ENCODE measurements at places on chromosomes 5 and 9.
A peak's percentile ranks its signal among the peaks of the same experiment; 100 is the strongest.

GRCh38 chr9:32294106-32294505 is 90.3 kb upstream of the ACO1 start:
- peak; percentile 25 for DNase-seq

DNA sequence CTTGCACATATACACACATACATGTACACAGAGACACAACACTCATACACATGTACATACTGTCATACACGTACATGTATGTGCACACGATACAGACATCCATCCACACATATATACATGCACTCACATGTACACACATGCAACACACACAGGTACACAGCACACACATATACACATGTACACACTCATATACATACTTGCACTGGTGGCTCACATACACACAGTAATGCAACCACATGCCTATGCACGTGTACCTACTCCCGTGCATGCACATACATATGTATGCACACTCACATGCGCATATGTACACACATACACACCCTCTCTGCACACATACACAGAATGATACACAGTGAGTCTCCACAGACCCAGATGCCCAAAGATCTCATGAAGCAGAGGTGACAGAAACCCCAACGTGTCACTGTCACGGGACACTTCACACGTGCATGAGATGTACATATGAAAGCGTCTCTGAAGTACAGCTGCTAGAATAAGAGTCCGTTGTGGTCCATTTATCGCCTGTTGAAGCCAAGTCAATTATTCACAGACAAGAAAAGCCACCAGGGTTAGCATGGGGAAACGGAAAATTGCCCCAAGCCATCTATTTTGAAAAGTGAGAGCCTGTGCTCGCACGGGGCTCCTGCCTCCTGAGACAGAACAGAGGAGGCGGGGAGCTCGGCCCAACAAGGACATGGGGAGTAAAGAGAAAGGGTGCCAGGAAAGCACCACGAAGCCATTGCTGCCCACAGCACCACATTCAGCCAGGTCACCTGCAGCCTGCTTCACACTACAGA is 24.9 kb downstream of the LPCAT1 start:
- no peak for DNase-seq

GRCh38 chr5:154467655-154468354 is 10.2 kb downstream of the HAND1 start:
- peak; percentile 57 for DNase-seq

GRCh38 chr5:14416621-14417275 is 164.8 kb upstream of the OTULINL start:
- DNase-seq = no peak

- DNase-seq = no peak
Observed at GRCh38 chr5:161064297-161064696, 212.3 kb upstream of the ATP10B start.

DNA sequence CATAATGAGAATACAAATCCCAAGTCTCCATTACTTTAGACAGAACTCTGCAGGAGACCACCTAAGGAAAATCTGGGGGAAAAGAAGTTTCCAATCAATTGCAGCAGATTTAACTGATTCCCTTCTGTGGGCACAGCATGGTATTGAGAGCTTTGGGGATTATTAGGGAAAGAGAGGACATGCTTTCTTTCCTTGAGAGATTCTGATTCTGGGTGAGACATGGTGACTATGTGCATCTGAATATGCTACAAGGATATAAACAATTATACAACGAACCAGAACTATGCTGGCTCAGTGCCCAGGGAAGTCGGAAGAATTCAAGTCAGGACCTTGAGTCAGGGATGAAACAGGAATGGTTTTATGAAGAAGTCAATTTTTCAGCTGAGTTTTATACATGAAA is 183.7 kb downstream of the PDE4D start:
- DNase-seq = peak; percentile 77

GRCh38 chr5:181131514-181131913 is 545 bp upstream of the OR2V1 start:
- no peak for DNase-seq

DNA sequence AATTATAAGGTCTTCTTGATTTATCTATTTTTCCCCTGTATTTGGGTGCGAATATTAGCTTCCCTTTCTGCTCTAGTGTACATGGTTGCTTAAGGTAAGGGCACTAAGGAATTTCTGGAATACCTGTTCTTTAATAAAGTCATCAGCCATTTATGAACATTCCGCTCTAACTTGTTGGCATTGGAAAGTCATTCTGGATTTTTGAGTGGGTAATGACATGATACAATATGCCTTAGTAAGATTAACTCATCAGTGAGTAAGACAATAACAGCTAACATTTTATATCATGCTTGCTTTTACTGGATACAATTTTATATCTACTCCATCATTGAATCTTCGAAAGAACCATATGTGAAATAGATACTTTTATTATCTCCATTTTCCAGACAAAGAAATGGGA is 196.1 kb downstream of the ARRDC3 start:
- no peak for DNase-seq

DNA sequence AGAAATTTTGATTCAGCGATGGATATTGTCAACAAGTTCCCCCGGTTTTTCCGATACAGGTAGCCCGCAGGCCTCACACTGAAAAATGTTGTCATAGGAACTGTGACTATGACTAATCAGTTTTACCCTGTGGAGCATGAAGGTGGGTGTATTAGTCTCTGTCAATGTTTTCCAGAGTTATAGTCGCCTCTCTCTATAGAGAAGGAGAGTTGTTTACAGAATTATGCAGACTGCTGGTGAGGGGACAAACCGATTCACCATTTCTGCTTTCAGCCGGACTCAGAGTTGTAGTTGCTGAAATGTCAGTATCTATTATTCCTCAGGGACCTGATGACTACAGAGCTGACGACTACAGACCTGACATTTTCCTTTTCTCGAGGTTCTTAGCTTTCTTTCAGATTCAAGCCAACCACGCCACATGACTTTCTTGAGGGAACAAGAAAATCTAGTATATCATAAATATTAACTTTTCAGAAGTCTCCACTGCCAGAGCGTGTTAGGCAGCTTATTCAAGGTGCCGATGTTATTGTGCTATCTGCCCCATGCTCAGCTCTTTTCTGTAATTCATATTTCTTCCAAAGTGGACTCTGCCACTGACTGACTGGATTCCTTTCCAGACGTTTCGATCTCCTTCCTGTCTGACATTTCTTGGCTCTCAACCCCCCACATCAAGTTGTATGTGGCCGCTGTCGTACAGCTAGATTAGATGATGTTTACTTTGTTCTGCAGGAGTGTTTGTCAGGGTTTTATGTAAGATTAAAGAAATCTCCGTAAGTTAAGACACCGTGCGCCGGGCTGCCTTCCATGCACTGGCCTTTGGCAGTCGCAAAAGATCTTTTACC is 178.1 kb downstream of the FGF1 start:
- no peak for DNase-seq

GRCh38 chr5:127585661-127586060 is 63.2 kb upstream of the CTXN3 start:
- no peak for DNase-seq

- peak; percentile 79 for DNase-seq
Observed at GRCh38 chr9:33225319-33226147, 14.4 kb upstream of the SPINK4 start.

GRCh38 chr9:127340721-127341120 is 56.2 kb upstream of the SLC2A8 start:
- DNase-seq = no peak

DNA sequence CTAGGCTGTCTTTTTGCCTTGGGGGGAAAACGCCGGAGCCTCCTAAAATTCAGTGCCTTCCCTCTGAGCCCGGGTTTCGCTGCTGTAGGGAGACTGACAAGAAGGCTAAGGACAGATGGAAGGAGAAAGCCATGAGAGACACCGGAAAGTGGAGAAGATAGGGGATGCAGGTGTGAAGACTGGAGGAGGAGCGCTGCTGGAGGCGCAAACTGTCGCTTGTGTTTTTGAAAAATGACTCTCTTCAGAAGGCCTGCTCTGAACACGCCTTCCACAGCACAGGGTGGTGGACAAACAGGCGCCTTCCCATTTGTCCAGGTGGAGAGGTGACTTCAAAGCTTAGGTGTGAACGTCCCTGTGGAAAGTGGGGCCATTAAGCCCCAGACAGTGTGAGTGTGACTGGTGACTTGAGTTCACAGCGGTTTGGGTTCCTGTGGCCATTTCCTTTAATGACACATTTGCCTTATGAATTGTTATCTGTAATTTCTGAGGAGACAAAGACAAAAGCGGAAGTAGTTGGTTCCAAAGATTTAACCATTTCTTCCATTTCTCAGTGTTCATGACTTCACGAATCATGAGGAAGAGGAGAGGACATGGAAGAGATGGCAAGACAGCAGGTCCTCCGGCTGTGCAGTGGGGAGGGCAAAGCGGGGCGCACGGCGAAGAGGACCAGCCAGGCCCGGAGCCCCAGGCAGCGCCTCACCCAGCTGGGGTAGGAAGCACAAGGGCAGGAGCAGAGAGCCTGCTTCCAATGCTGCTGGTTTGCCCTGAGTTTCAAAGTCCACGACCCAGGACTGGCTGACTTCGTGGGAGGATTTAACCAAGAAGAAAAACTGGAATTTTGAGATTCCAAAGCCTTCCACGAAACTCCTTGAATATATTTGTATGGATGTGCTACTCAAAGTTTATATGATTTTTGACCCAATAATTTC is 27.8 kb upstream of the SEMA4D start:
- no peak for DNase-seq

DNA sequence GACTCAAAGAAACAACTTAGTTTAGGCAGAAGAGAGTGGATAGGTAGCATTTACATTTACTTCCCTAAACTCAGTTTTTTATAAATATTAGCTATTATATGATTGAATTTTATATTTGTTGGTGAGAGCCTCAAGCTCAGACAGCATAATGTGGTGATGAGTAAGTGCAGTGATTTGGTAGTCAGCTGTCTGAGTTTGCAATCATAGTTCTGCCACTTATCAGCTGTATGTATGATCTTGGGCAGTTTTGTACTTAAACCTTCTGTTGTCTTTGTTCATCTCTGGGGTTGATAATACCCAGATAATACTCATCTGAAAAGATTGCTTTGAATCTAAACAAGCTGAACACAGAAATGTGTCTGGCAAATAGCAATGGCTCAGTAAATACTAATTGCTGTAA is 108.8 kb downstream of the ANXA1 start:
- DNase-seq = no peak

DNA sequence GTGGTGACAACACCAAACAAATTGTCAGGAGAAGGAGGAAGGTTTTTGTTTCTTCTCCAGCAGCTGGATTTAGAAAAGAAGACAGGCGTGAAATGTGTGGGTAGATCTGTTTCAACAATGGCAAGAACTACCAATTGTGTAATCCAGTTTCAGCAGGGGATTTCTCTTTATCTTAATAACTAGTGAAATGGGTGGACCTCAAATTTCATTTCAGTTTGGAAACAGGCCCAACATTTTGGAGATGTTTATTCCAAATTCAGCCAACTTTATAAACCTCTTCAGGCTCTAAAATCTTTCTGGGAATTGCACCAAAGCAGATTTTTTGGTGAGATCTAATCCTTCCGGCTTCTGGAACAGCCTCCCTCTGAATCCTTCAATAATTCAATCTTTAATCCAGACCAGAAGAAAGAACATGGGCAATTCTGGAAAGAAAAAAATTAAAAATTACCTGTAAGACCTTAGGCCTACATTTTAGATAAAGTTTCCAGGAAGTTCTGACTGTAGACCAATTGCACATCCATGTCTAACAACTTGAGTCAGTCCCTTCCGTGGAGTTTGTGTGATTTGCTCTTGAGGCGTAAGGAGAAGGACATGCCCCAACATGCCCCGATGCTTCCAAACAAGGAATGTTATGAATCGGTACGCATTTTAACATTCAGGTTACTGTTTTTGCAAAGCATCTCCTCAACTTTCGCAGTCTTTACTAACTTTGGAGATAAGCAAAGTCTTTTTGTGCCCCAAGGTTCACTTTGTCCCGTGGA is 423.6 kb downstream of the IRX1 start:
- peak; percentile 63 for DNase-seq

- peak; percentile 73 for DNase-seq
Observed at GRCh38 chr5:9776525-9776924, 146.4 kb upstream of the TAS2R1 start.

GRCh38 chr5:171978016-171978415 is 28.4 kb downstream of the FBXW11 start:
- DNase-seq = no peak

DNA sequence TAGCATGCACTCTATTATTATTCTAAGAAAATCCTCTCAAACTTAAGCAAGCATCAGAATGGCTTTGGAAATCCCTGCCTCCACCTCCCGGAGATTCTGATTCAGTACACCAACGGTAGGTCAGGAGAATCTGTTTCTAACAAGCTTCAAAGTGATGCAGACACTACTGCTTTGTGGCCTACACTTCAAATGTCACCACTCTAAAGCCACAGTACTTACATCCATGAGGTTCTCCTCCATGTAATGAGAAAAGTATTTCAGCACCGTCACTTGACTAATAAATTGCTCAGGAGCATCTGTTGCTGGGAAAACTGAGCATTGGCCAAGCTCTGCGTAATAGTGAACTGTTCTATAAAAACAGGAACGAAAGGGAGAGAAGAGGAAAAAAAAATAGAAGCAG is 4.8 kb downstream of the PLK2 start:
- DNase-seq = peak; percentile 55

GRCh38 chr9:127232833-127233549 is 31.6 kb upstream of the GARNL3 start:
- no peak for DNase-seq

- no peak for DNase-seq
Observed at GRCh38 chr5:154977409-154977808, 36.1 kb upstream of the KIF4B start.

DNA sequence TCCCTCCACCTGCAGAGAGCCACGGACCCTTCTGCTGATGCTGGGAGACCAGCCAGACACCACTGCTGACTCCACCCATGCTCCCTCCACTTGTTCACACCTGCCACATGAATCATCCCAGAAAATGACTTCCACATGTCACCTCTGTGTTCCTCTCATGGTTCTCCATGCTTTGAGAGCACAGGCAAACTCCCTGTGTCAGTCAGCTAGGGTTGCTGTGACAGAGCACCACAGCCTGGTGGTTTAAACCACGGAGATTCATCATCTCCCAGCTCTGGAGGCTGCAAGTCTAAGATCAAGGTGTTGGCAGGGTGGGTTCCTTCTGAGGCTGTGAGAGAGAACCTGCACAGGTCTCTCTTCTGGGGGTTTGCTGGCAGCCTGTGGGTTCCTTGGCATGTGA is 381.4 kb downstream of the GADD45G start:
- DNase-seq = no peak

DNA sequence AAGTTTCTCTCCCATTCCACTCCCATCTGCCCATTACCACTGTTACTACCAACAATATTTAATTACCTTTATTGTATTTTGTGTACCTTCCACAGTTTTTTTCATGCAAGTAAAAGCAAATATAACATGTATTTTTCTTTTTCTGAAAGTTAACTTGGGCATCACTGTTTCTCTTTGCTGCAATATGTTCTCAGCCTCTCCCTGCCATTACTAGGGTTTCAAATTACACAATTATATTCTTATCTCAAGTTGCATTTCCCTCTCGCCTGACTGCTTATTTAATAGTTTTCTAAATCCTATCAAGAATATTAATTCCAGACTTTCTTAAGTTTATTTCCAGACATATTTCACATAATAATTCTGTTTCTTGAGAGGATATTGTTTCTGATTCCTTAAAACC is 46.9 kb upstream of the GAS1 start:
- no peak for DNase-seq

Measured in AG10803 (cell line).